ENCODE measurements at places on chromosomes 5 and 9. TPM values are rescaled to one million over a fixed set of nuclear protein-coding genes. Genes with fewer than 3 reads are reported as not detected.
A peak's percentile ranks its signal among the peaks of the same experiment; 100 is the strongest.

Gene NDUFB6
- 47.4 TPM for total RNA-seq

Gene CCDC112
- 0.34 TPM for total RNA-seq

DNA sequence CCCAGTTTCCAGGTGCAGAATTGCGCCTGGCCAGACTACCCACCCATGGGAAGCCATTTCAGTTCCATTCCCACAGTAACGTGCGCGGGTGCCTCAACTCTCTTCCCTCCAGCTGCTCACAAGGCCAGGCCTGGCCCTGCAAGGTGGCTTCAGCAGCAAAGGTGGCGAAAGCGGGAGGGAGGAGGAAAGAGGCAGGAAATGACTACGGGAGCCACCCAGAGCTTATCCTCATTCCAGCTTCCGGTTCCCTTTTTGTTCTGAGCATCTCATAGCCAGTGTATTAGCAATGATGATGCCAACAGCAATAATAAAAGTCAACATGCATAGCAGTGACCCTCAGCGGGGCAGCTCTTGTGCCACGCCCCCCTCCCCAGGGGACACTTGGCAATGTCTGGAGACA, 101.5 kb upstream of the BOD1 start:
- DNase-seq: no peak
- no peaks in the 10 kb centered on the region for H3K27me3 ChIP-seq

GRCh38 chr9:97502222-97502983, 937 bp downstream of the TMOD1 start:
- no peak overlapping the region for H3K27ac ChIP-seq
- peaks cover 13% of the 10 kb centered on the region for H3K4me1 ChIP-seq
- no peaks in the 10 kb centered on the region for H3K36me3 ChIP-seq
- H3K27me3 ChIP-seq: peaks cover 43% of the 10 kb centered on the region
- H3K4me3 ChIP-seq: peak overlapping the region; percentile 73

DNA sequence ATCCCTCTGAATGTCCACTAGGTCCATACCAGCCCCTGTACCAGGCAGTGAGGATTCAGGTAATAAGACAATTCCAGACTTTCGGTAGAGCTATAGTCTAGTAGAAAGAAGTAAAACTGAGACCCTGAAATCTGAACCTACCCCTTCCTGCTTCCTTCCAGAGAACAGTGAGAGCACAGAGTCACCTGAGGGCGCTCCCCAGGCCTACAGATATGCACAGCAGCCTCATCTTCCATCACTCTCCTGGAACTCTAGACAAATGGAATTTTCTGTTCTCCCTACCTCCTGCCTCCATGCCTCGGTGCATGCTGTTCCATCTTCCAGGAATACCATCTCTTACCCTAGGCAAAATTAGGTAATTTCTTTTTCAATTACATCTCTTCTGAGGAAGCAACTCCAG, 3.1 kb upstream of the GNA14 start:
- peaks cover 50% of the 10 kb centered on the region for H3K27me3 ChIP-seq
- no peak for DNase-seq
- no peak overlapping the region for H3K4me3 ChIP-seq
- peaks cover 7% of the 10 kb centered on the region for H3K4me1 ChIP-seq
- no peak overlapping the region for H3K27ac ChIP-seq

DNA sequence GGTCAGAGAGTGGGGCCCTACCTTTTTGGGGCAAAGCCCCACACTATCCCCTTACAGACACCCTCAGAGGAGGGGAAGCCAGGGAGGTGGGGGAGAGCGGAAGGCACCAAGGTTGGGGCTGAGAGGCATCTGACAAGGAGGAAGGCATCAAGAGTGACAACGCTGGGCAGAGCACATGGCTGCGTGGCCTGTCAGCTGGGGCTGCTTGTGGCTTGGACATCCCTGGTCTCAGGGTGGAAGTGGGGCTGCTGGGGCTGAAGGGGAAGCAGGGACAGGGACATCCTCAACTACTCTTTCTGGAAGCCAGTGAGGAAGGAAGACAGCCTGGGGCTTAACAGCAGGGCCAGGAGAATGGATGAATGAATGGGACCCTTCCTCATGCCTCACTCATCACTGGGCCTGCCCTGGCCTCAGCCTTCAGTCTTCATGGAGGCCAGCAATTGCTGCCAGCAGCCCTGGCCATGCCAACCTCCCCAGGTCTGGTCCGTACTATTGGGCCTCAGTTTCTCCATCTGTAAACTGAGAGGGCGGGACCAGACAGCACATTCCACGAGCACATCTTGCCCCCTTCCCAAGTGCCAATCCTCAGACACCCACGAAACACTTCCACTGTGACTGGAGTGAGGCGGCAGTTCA, 993 bp upstream of the RALGDS start:
- peaks cover 17% of the 10 kb centered on the region for H3K36me3 ChIP-seq
- H3K27ac ChIP-seq: peak overlapping the region; percentile 66
- peaks cover 36% of the 10 kb centered on the region for H3K4me1 ChIP-seq
- peak overlapping the region; percentile 34 for H3K4me3 ChIP-seq
- H3K27me3 ChIP-seq: no peaks in the 10 kb centered on the region
- no peak for DNase-seq

DNA sequence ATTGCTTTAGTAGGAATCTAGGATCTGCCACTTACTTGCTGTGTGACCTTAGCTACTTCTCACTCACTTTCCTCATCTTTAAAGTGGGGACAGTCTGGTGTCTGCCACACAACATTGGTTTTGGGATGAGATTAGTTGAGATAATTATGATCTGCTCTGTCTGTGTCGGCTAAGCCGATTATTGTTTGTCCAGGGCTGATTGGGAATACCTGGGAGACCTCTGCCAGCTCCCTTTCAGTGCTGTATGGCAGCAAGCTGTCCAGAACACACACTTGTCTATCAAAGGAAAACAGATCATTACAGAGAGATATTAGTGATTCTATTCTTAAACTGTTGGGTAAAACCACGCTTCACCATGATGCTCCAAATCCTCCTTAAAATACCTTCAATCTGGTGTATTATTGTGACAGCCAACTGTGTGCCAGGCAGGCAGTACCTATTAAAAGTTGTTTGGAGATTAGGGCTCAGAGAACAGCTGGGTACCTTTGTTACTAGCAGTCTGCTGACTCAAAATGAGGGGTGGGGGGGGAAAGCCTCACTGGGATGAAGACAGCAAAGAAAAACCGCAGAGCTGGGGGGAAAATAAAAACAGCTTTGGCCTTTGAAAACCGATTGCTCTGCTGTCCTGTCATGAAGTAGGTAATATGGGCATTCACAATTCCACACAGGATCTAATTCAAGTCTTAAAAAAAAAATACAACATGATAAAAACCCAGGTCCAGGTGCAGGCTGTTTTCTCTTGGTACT, 458.4 kb upstream of the C9orf72 start:
- no peak overlapping the region for H3K4me3 ChIP-seq
- H3K27me3 ChIP-seq: no peaks in the 10 kb centered on the region
- H3K4me1 ChIP-seq: no peaks in the 10 kb centered on the region
- no peak for DNase-seq
- H3K27ac ChIP-seq: no peak overlapping the region

Gene NMUR2
- not detected for total RNA-seq

DNA sequence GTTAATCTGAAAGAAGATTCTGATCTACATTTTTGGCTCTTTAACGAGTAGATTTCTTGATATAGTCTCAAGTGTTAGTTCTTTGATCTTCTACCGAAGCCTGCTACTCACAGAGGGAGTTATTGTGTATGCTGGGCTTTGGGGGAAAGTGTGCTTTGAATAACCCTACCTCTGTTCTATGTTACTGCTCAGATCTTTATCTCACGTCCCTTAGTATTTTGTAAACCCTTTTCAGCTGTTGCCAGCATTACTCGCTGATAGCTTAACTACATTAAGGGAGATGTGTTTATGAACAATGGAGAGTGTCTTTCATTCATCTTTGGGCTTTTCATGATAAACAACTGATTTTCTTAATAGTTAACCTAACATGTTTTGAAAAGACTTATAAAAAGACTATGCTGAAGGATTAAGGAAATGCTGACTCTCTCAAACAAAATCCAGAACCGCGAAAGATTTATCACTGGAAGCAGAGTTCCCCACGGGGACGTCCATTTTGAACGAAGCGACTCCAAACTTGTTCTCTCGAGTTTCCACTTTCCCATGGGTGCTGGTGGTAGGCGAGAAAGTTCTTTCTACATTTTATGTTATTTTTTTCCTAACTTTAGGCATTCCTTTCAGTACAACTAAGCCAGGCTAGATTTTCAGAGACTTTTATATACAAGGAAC, 27.9 kb upstream of the ALDH1A1 start:
- no peak overlapping the region for H3K27ac ChIP-seq
- DNase-seq: no peak
- no peaks in the 10 kb centered on the region for H3K36me3 ChIP-seq
- no peak overlapping the region for H3K4me3 ChIP-seq
- no peaks in the 10 kb centered on the region for H3K27me3 ChIP-seq

Gene LCN9
- total RNA-seq: not detected

GRCh38 chr9:109418827-109419226, 79.3 kb downstream of the PTPN3 start:
- H3K4me3 ChIP-seq: no peak overlapping the region
- peaks cover 27% of the 10 kb centered on the region for H3K36me3 ChIP-seq
- peaks cover 51% of the 10 kb centered on the region for H3K4me1 ChIP-seq
- H3K27me3 ChIP-seq: peaks cover 4% of the 10 kb centered on the region
- no peak for DNase-seq

Measured in activated T-helper 2 cell treated with anti-CD3 and anti-CD28 coated beads, Interferon-gamma antibody, Interleukin-2, Interleukin-4, amounts not matched to agents 10 μg/mL and 5 μg/mL and 100 μg/mL, durations not matched to agents 14 hours and 24 hours and 36 hours (primary cell).